ENCODE measurements at places on chromosomes 2 and 18.

DNA sequence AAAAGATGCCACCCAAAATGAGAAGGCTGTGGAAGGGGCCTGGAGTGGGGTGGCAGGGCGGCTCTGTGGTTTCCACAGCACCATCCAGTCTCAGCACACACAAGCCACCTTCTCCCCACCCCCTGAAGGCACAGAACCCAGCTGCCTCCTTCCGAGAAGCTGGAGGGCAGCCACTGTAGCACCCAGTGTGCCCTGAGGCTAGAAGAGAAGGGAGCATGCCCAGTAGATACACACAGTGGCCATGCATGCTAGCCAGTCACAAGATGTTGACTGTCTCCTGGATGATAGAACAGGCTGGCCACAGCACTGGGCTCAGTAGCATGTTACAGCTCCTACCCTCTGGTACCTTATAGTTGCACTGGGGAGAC is 148.9 kb upstream of the EPAS1 start:
- H3K27ac ChIP-seq = no peak overlapping the region
- H3K36me3 ChIP-seq = no peaks in the 10 kb centered on the region
- H3K4me3 ChIP-seq = no peak overlapping the region
- H3K27me3 ChIP-seq = no peaks in the 10 kb centered on the region
- peaks cover 26% of the 10 kb centered on the region for H3K4me1 ChIP-seq

GRCh38 chr2:37641582-37642171 is 29.8 kb downstream of the CDC42EP3 start:
- no peak overlapping the region for H3K27ac ChIP-seq
- H3K4me3 ChIP-seq = no peak overlapping the region
- DNase-seq = no peak
- peaks cover 41% of the 10 kb centered on the region for H3K36me3 ChIP-seq
- H3K4me1 ChIP-seq = peaks cover 36% of the 10 kb centered on the region

- no peak overlapping the region for H3K4me3 ChIP-seq
- H3K4me1 ChIP-seq = peaks cover 42% of the 10 kb centered on the region
- no peaks in the 10 kb centered on the region for H3K27me3 ChIP-seq
- DNase-seq = peak; percentile 12
Measured at GRCh38 chr2:195498176-195498575, 158.8 kb upstream of the SLC39A10 start.

- no peaks in the 10 kb centered on the region for H3K36me3 ChIP-seq
- no peaks in the 10 kb centered on the region for H3K4me1 ChIP-seq
- H3K4me3 ChIP-seq = no peak overlapping the region
- no peak for DNase-seq
- H3K27me3 ChIP-seq = no peaks in the 10 kb centered on the region
Measured at GRCh38 chr2:62941413-62941812, 109.2 kb upstream of the OTX1 start.

DNA sequence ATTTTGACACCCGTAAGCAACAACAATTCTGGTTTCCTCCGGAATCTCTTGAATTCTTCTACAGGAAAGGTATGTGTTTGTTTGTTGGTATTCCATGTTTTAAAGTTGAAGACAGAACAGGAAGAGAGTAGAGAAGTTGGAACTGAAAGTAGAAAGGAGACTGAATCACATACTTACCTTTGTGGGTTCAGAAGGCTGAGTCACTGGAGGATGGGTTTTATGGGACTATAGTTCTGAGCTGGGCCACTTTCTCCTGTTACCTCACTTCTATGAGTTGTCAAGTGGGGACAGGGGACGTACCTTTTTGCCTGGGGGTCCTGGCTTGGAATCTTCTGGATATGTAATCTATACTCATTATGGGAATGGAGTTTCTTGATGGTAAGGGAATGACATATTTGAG is 40.9 kb downstream of the KDM3A start:
- peak; percentile 4 for DNase-seq
- peaks cover 92% of the 10 kb centered on the region for H3K36me3 ChIP-seq
- H3K27me3 ChIP-seq = no peaks in the 10 kb centered on the region
- H3K4me3 ChIP-seq = no peak overlapping the region
- H3K27ac ChIP-seq = peak overlapping the region; percentile 82

GRCh38 chr2:19137433-19137832 is 221.0 kb downstream of the OSR1 start:
- H3K27me3 ChIP-seq = peaks cover under 1% of the 10 kb centered on the region
- H3K4me3 ChIP-seq = no peak overlapping the region

DNA sequence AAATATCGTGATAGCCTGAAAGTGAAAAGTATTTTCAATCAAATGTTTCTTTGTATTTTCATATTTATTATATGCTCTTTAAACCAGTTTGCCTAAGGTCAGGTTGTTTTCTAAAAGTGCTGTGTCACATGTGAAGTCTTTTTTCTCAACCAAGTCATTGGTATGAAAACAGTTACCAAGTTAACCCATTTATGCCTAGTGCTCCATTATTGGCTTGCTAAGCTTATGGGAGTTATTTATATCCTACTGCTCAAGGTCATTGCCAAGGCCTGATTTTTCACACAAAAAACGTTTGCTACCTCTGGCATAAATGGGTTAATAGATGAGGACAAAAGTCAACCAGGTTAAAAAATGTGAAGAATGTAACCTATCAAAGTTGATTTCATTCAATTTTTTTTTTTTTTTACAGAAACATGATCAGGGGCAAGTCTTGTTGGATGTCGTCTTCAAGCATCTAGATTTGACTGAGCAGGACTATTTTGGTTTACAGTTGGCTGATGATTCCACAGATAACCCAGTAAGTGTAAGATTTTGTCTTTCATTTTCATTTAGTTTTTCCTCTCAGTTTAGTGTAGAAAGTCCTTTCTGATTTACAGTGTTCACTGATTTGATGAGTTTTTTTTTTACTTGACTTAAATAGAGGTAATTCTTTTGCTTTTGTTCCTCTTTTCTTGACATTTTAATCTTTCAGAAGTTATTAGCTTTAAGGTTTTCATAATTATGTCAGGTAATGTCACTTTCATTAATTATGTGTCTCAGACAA is 102.6 kb downstream of the PTPN4 start:
- H3K36me3 ChIP-seq = peaks cover 13% of the 10 kb centered on the region
- peak overlapping the region; percentile 74 for H3K27ac ChIP-seq
- peaks cover 3% of the 10 kb centered on the region for H3K27me3 ChIP-seq
- H3K4me3 ChIP-seq = peak overlapping the region; percentile 34
- H3K4me1 ChIP-seq = peaks cover 43% of the 10 kb centered on the region
- no peak for DNase-seq

GRCh38 chr2:136207030-136207623 is 89.2 kb upstream of the CXCR4 start:
- peaks cover 2% of the 10 kb centered on the region for H3K27me3 ChIP-seq
- peaks cover 33% of the 10 kb centered on the region for H3K4me1 ChIP-seq
- peak overlapping the region; percentile 92 for H3K27ac ChIP-seq
- H3K36me3 ChIP-seq = peaks cover 4% of the 10 kb centered on the region
- H3K4me3 ChIP-seq = no peak overlapping the region
- DNase-seq = no peak

DNA sequence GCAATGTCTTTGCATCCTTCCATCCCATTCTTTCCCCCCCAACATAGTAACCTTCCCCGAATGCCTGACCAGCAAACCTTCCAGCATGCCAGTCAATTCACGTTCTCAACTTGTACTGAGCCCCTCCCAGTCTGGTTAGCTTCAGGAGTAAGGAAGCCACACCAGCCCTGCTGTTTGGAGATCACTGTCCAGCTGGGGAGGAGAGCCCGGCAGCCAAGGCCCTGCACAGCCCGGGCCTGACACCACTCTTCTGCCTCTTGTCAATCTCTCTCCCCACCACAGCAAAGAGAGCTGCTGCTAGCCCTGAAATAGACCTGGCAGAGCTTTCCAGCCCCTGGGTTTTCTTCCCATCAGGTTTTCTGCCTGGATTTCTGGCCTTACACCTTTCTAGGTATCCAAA is 185.8 kb upstream of the ID2 start:
- H3K27me3 ChIP-seq = peaks cover 3% of the 10 kb centered on the region
- H3K36me3 ChIP-seq = peaks cover 4% of the 10 kb centered on the region
- peak overlapping the region; percentile 27 for H3K27ac ChIP-seq
- DNase-seq = no peak
- no peak overlapping the region for H3K4me3 ChIP-seq

- H3K4me1 ChIP-seq = peaks cover 15% of the 10 kb centered on the region
- no peak overlapping the region for H3K4me3 ChIP-seq
Measured at GRCh38 chr2:99448556-99448955, 41.3 kb downstream of the REV1 start.

DNA sequence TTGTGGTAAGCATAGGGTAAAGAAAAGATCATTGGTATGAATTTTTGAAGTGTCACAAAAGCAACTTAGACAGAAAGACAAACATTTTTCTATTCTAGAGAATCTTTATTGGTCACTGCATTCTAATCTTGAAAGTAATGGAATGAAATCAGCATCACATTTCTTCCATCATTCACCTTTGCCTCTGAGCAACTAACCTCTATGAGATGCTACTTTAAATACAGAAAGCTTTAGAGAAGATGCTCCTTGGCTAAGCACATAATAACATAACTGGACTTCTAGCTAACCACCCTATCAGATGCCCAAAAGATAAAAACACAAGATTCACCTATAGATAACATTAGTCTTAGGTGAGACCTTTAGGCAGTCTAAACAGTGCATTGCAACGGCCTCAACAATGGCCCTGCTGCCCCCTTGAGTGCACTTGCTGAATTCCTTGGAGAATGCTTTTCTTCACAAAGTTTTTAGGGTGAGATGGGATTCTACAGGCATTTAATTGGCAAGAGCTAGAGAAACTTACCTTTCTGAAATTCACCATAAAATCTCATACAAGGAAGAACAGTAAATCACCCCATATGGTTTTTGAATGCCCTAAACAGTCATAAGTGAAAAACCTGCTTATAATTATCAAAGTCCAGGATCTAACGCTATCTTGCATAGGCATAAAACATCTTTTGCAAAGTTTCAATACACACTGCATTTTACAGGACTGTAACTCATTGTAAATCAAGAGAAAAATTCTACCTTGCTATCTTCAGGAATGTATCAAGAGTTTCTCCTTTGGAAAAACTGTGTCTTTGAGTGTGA is 791.3 kb upstream of the CHAC2 start:
- no peaks in the 10 kb centered on the region for H3K36me3 ChIP-seq
- no peak overlapping the region for H3K4me3 ChIP-seq
- H3K27ac ChIP-seq = no peak overlapping the region
- no peaks in the 10 kb centered on the region for H3K27me3 ChIP-seq
- no peak for DNase-seq
- no peaks in the 10 kb centered on the region for H3K4me1 ChIP-seq

GRCh38 chr2:7225848-7226247 is 308.6 kb downstream of the RNF144A start:
- peaks cover 7% of the 10 kb centered on the region for H3K27me3 ChIP-seq
- no peaks in the 10 kb centered on the region for H3K36me3 ChIP-seq
- H3K4me3 ChIP-seq = no peak overlapping the region
- no peak overlapping the region for H3K27ac ChIP-seq
- H3K4me1 ChIP-seq = no peaks in the 10 kb centered on the region

DNA sequence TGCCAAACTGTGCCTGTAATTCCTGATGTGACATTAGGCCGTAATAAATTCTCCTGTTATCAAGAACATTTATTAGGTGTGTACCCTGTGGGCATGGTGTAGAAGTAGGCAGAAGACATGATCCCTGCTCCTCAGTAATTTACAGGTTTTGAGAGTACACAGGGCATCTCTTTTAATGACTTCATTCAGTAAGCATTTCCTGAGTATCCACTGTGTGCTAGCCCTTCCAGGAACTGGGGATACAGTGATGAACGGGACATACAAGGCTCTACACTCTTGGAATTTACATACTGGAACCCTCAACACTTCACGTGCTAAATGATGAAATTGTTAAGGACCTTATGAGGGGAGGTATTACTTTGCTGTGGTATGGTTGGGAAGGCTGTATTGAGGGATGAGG is 30.2 kb downstream of the DIS3L2 start:
- H3K4me3 ChIP-seq = no peak overlapping the region
- H3K27ac ChIP-seq = no peak overlapping the region
- H3K27me3 ChIP-seq = no peaks in the 10 kb centered on the region
- H3K4me1 ChIP-seq = no peaks in the 10 kb centered on the region
- no peaks in the 10 kb centered on the region for H3K36me3 ChIP-seq
- DNase-seq = no peak

GRCh38 chr2:190693533-190694232 is 44.8 kb downstream of the NAB1 start:
- H3K27me3 ChIP-seq = no peaks in the 10 kb centered on the region
- H3K36me3 ChIP-seq = peaks cover 32% of the 10 kb centered on the region
- H3K4me1 ChIP-seq = peaks cover 30% of the 10 kb centered on the region
- no peak overlapping the region for H3K27ac ChIP-seq

- H3K4me3 ChIP-seq = no peak overlapping the region
- no peak overlapping the region for H3K27ac ChIP-seq
- peaks cover 6% of the 10 kb centered on the region for H3K27me3 ChIP-seq
- no peak for DNase-seq
- no peaks in the 10 kb centered on the region for H3K4me1 ChIP-seq
- no peaks in the 10 kb centered on the region for H3K36me3 ChIP-seq
Measured at GRCh38 chr18:10798727-10799550, 273.1 kb downstream of the NAPG start.

GRCh38 chr2:4391013-4391412 is 687.6 kb downstream of the DCDC2C start:
- no peaks in the 10 kb centered on the region for H3K4me1 ChIP-seq
- no peak for DNase-seq
- H3K27ac ChIP-seq = no peak overlapping the region
- H3K36me3 ChIP-seq = no peaks in the 10 kb centered on the region
- no peaks in the 10 kb centered on the region for H3K27me3 ChIP-seq
- H3K4me3 ChIP-seq = no peak overlapping the region

- no peak overlapping the region for H3K27ac ChIP-seq
- no peaks in the 10 kb centered on the region for H3K4me1 ChIP-seq
- no peaks in the 10 kb centered on the region for H3K36me3 ChIP-seq
Measured at GRCh38 chr18:59620381-59620780, 76.8 kb downstream of the CCBE1 start.

DNA sequence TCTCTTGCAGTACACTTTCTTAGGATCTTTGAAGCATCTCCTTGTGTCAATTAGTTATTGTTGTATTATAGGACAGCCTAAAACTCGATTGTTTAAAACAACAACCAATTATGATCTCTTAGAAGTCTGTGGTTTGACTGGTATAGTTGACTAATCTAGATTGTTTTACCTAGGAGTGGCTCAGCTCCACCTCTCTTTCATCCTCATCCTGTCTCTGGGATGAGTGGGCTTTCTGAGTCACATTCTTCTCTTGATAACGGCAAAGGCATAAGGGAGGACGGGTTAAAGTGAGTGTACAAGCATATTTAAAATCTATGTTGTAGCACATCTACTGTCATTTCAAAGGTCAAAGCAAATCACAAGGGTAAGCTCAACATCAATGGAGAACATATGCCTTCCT is 102.3 kb upstream of the GULP1 start:
- no peak overlapping the region for H3K4me3 ChIP-seq
- H3K36me3 ChIP-seq = no peaks in the 10 kb centered on the region
- H3K4me1 ChIP-seq = no peaks in the 10 kb centered on the region
- DNase-seq = no peak
- no peaks in the 10 kb centered on the region for H3K27me3 ChIP-seq

Measured in activated T-helper 1 cell treated with anti-CD3 and anti-CD28 coated beads, Interleukin-12 subunit alpha, Interleukin-12 subunit beta, Interleukin-2, Interleukin-4 antibody, amounts not matched to agents 30 ng/mL and 10 ng/mL and 1 ng/mL, durations not matched to agents 14 hours and 24 hours and 36 hours (primary cell).